ENCODE measurements at places on chromosomes 4 and X.
A peak's percentile ranks its signal among the peaks of the same experiment; 100 is the strongest.

DNA sequence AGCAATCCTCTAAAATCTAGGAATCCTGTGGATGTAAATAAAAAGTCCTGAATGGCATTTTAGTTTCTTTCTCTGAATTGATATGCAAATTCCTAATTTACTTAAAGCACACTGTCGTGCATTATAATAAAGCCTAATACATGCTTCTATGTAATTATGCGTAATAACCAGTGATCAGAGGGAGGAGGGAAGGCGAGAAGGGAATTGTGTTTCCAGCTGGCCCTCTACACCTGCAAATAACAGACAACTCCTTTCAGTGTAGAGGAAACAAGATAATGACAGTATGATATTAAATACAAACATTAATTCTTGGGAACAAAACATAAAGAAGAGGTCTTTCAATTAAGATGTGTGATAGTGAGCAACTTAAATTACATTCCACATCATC, 419.6 kb upstream of the LCORL start:
- H3K4me1 ChIP-seq = no peaks in the 10 kb centered on the region
- H3K36me3 ChIP-seq = no peaks in the 10 kb centered on the region
- H3K27me3 ChIP-seq = no peaks in the 10 kb centered on the region
- no peak for DNase-seq
- no peak overlapping the region for H3K4me3 ChIP-seq

- no peak overlapping the region for H3K27ac ChIP-seq
- no peak overlapping the region for H3K4me3 ChIP-seq
- no peaks in the 10 kb centered on the region for H3K4me1 ChIP-seq
- no peaks in the 10 kb centered on the region for H3K36me3 ChIP-seq
- no peak for DNase-seq
These were observed 15.5 kb downstream of the PFKFB1 start for GRCh38 chrX:54978448-54978847.

DNA sequence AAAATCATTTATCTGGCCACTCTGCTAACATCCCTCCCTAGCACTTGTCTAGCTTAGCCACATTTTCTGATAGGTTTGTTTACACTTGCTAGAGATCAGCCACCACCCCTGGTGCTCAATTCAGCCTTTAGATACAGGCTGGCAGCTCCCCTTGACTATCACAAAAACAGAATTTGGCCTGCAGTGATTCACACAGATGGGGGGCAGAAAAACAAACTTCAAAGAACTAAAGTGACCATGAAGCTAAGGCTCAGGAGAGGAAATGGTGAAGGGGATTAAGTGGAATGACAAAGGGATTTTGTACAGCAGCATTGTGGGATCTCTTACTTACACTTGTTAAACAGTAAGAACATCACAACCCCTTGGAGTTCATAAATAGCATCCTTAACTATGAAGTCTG, 1718.0 kb upstream of the PCDH7 start:
- H3K27ac ChIP-seq = no peak overlapping the region
- no peak for DNase-seq
- no peaks in the 10 kb centered on the region for H3K27me3 ChIP-seq
- H3K36me3 ChIP-seq = no peaks in the 10 kb centered on the region

GRCh38 chrX:154481911-154482601, 3.0 kb upstream of the LAGE3 start:
- H3K4me3 ChIP-seq = no peak overlapping the region
- H3K27me3 ChIP-seq = no peaks in the 10 kb centered on the region
- no peak overlapping the region for H3K27ac ChIP-seq
- no peaks in the 10 kb centered on the region for H3K36me3 ChIP-seq

- H3K27ac ChIP-seq = no peak overlapping the region
- no peak overlapping the region for H3K4me3 ChIP-seq
- no peaks in the 10 kb centered on the region for H3K4me1 ChIP-seq
- DNase-seq = no peak
- H3K36me3 ChIP-seq = no peaks in the 10 kb centered on the region
- H3K27me3 ChIP-seq = no peaks in the 10 kb centered on the region
These were observed 24.2 kb downstream of the CNKSR2 start for GRCh38 chrX:21398426-21398825.

- H3K27me3 ChIP-seq = no peaks in the 10 kb centered on the region
- no peak overlapping the region for H3K4me3 ChIP-seq
- DNase-seq = no peak
- no peaks in the 10 kb centered on the region for H3K36me3 ChIP-seq
- no peak overlapping the region for H3K27ac ChIP-seq
These were observed 192.3 kb downstream of the AASDH start for GRCh38 chr4:56195025-56195424.

DNA sequence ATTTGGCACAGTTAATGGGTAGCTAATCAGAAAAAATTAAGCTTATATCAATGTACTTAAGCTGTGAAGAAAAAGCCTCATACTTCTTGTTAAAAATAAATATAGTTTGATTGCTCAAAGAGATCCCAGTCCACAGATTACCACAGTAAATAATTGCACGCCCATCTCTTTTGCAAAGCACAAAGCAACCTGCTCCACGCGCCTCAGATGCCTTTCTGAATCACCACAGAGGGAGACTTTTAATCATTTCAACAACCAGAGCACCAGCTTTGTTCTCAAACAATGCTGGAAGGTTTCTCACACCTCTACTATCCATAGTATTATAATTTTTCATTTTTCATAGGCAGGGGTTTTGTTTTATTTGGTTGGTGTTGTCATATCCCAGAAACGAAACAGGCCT, 338.6 kb upstream of the MAGEB2 start:
- H3K4me3 ChIP-seq = no peak overlapping the region
- no peaks in the 10 kb centered on the region for H3K27me3 ChIP-seq
- no peaks in the 10 kb centered on the region for H3K36me3 ChIP-seq
- no peak overlapping the region for H3K27ac ChIP-seq
- no peak for DNase-seq

DNA sequence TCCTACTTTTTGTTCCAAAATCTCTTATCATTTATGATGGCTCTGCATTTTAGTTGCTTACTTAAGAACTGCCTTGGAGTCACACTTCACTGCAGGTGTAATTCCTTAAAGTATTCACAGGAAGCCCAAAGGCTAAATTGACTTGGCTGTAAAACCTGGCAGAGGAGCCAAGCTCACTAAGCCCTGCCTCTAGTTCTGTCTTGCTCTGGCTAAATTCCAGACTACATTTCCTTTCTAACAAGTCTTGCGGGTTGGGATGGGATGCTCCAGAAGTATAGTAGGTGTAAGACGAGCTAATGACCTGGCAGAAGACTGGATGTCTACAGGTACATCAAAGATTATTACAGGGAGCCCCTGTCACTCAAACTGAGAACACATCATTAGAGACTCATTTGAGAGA, 924.0 kb upstream of the INTU start:
- H3K4me1 ChIP-seq = no peaks in the 10 kb centered on the region
- H3K27me3 ChIP-seq = no peaks in the 10 kb centered on the region
- no peak overlapping the region for H3K27ac ChIP-seq
- H3K4me3 ChIP-seq = no peak overlapping the region

- no peak overlapping the region for H3K27ac ChIP-seq
- no peaks in the 10 kb centered on the region for H3K27me3 ChIP-seq
- peaks cover 3% of the 10 kb centered on the region for H3K4me1 ChIP-seq
- no peak for DNase-seq
These were observed 12.2 kb downstream of the SOD3 start for GRCh38 chr4:24807611-24808010.

DNA sequence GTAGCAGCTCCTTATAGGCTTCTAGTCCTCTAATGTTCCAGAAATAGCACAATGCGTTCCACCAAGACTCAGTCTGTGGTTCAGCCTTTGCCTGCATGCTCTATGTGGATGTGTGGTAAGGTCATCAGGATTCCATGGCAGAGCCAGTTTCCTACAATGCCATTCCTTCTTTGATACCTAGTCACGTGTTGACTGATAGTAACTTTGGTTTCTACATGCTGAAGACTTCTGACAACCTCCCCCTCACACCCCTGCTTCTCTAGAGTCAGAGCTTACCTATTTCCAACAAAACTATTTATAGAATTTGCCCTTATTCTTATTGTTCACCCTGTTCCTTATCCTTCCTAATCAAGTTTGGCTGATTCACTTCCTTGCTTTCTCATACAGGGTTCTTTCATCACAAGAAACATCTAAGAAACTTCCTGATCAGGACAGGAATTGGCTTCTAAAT, 81.1 kb downstream of the CT47B1 start:
- no peaks in the 10 kb centered on the region for H3K4me1 ChIP-seq
- H3K36me3 ChIP-seq = no peaks in the 10 kb centered on the region
- no peak for DNase-seq
- H3K27ac ChIP-seq = no peak overlapping the region
- H3K27me3 ChIP-seq = no peaks in the 10 kb centered on the region
- no peak overlapping the region for H3K4me3 ChIP-seq

DNA sequence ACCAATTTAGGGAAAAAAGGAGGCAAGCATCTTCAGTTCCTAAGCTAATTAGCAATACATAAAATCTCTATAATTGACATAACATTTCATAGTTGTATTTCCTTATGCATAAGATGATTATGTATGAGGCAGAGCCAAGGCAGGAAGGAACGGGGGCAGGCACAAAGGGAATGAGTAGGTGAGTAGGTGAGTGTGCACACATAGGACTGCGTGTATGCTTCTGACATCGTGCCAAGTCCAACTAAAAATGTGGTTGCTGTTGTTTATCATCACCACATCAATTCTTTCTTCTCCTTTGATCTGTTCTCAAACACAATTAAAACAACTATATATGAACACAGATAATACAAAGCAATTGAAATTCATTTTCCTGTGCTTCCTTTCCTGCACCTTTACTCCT, 131.2 kb downstream of the UNC5C start:
- DNase-seq = no peak
- H3K36me3 ChIP-seq = no peaks in the 10 kb centered on the region
- no peaks in the 10 kb centered on the region for H3K4me1 ChIP-seq
- no peaks in the 10 kb centered on the region for H3K27me3 ChIP-seq

GRCh38 chr4:121712001-121712651, 15.3 kb upstream of the ANXA5 start:
- no peaks in the 10 kb centered on the region for H3K4me1 ChIP-seq
- H3K4me3 ChIP-seq = peak overlapping the region; percentile 5
- H3K36me3 ChIP-seq = no peaks in the 10 kb centered on the region
- DNase-seq = no peak

DNA sequence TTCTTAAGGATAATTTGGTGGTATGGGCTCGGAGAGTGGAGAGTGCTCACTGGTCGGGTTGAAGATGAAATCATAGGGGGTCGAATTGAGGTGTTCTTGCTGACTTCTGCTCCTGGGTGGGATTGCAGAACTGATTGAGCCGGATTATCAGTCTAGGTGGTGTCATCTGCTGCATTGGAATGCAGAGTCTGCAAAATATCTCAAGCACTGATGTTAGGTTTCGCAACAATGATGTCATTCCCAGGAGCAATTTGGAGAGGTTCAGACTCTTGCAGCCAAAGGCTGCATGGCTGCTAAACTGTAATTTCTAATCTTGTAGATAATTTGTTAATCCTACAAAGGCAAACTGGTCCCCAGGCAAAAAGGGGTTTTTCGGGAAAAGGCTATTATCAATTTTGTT, 67.7 kb downstream of the RHOH start:
- H3K36me3 ChIP-seq = no peaks in the 10 kb centered on the region
- H3K27ac ChIP-seq = no peak overlapping the region
- DNase-seq = no peak
- H3K27me3 ChIP-seq = no peaks in the 10 kb centered on the region
- no peak overlapping the region for H3K4me3 ChIP-seq

GRCh38 chr4:114040319-114041116, 61.1 kb upstream of the ARSJ start:
- H3K36me3 ChIP-seq = no peaks in the 10 kb centered on the region
- DNase-seq = no peak
- H3K27ac ChIP-seq = no peak overlapping the region
- H3K4me3 ChIP-seq = no peak overlapping the region
- no peaks in the 10 kb centered on the region for H3K4me1 ChIP-seq

DNA sequence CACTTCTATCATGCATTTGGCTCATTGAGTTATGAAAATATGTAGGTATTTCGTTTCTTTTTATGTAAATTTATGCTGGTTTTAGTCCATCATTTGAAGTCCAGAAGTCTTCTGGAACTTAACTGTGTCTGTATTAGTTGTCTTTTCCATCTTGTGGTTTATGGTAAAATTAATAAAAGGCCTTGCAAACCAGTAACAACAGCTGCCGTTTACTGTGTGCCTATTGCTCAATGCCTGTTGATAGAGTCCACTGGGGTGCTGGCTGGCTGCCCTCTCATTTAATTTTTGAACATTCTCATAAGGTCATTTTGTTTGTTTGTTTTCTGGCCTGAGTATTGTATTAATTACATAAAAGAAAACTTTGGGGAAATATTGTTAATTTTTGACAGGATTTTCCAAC, 98.0 kb downstream of the NAA11 start:
- no peak overlapping the region for H3K4me3 ChIP-seq
- H3K27ac ChIP-seq = no peak overlapping the region
- DNase-seq = no peak
- no peaks in the 10 kb centered on the region for H3K4me1 ChIP-seq
- H3K27me3 ChIP-seq = no peaks in the 10 kb centered on the region

DNA sequence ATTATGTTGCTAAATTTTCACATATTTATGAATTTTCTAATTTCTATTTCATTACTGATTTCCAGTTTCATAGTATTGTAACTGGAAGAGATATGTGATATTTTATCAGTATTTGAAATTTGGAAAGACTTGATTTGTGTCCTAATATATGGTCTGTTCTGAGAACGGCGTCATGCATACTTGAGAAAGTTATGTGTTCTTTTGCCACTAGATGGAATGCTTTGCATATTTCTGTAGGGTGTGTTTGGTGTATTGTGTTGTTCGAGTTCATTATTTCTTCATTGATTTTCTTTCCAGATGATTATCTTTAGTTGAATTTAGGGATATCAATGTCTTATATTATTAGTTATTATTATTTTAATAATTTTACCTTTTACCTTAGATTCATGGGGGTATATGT, 110.6 kb upstream of the ITM2A start:
- no peaks in the 10 kb centered on the region for H3K27me3 ChIP-seq
- no peak overlapping the region for H3K4me3 ChIP-seq
- no peak overlapping the region for H3K27ac ChIP-seq
- H3K4me1 ChIP-seq = no peaks in the 10 kb centered on the region

GRCh38 chrX:9135901-9136510, 102.1 kb upstream of the FAM9B start:
- no peaks in the 10 kb centered on the region for H3K4me1 ChIP-seq
- no peaks in the 10 kb centered on the region for H3K27me3 ChIP-seq
- no peaks in the 10 kb centered on the region for H3K36me3 ChIP-seq
- no peak for DNase-seq
- no peak overlapping the region for H3K27ac ChIP-seq
- H3K4me3 ChIP-seq = no peak overlapping the region

GRCh38 chr4:119646347-119647071, 17.9 kb upstream of the PDE5A start:
- no peaks in the 10 kb centered on the region for H3K4me1 ChIP-seq
- no peaks in the 10 kb centered on the region for H3K36me3 ChIP-seq
- DNase-seq = peak; percentile 22

DNA sequence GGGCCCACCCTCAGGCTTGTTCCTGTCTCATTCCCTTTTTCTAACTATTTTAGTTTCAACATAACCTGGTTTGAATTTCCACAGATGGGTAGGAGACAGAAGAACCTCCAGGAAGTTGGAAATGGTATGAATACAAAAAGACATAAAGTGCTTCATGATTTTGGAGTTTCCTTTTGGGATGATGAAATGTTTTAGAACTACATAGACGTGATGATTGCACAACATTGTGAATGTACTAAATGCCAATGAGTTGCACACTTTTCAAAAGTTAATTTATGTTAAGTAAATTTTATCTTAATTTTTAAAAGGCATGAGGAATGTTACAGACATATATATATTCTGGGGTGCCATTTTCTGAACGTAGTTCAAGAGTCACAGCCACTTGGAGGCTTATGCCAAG, 41.1 kb upstream of the IBSP start:
- no peaks in the 10 kb centered on the region for H3K27me3 ChIP-seq
- no peaks in the 10 kb centered on the region for H3K4me1 ChIP-seq
- no peak overlapping the region for H3K27ac ChIP-seq
- no peak overlapping the region for H3K4me3 ChIP-seq
- no peaks in the 10 kb centered on the region for H3K36me3 ChIP-seq
